Right hindlimb (tissue), 1 donor: ENCODE measurements at places on chromosomes 5 and 9.

- DNase-seq: no peak
Observed at GRCh38 chr5:55427157-55427556, 107.6 kb downstream of the PLPP1 start.

- DNase-seq: no peak
Observed at GRCh38 chr5:171166766-171167165, 142.3 kb upstream of the TLX3 start.

DNA sequence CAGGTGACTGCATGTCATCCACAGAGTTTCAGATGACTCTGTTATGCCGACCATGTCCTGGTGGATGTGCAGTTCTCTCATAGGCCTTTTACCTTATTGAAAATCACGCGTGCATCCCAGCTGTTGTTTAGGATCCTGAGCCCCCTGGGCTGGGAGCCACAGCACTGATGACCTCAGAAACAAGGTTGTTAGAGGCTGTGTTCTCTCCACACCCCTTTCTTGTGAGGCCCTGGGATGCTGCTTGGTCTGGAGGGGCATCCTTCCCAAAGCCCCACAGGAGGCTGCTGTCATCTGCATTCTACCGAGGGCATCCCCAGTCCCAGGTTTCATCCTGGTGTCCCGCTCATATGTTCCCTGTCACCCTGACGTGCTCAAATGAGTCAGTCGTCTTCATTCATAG is 76.5 kb upstream of the IRX4 start:
- no peak for DNase-seq

GRCh38 chr5:99037668-99038067 is 108.9 kb upstream of the CHD1 start:
- DNase-seq: no peak

DNA sequence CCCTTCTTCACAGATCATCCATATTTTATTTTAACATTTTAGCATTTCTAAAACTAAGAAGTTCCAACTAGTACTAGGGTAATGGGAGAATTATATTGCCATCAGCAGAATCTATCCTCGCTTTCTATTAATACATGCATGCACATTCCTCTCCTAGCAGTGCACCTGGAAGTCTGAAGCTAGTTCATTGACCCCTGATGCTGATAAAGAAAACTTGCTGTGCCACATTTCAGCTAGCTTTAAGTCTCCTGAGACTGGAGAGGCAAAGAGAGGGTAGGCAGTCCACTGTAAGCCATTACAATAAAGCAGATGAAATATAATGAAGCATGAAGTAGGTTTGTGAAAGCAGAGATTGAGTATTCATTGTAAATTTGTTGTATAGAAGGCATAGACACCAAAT is 15.8 kb downstream of the MINAR2 start:
- no peak for DNase-seq

DNA sequence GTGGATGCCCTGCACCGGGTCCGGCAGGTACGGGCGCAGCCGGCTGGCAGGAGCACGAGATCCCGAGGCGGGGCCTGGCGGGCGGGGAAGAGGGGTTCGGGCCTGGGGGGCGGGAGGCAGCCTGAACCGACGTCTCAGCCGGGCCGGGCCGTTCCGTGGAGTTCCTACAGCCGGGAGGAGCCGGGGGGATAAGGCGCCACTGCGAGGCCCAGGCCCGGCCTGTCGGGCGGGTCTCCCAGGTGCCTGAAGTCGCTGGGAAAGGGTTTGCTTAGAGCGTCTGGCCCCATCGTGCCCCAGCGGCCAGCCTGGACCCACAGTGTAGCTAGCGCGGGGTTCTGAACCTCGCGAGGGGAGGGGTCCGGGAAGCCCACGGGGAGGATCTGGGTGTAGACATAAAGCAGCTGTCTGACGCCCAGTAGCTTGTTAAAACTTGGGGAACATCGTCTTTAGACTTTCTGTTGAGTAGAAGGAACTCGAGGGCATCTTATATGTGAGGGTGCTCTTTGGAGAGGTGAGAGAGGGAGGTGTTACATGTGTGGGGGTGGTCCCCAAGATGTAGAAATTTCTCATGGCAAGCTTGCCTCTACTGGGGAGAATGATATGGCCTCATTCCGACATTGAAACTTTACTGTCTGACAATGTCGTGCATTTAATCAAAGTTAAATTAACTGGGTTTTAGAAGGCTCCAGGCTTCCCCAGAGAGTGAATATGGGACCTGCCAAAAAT is 524 bp downstream of the FUBP3 start:
- no peak for DNase-seq

DNA sequence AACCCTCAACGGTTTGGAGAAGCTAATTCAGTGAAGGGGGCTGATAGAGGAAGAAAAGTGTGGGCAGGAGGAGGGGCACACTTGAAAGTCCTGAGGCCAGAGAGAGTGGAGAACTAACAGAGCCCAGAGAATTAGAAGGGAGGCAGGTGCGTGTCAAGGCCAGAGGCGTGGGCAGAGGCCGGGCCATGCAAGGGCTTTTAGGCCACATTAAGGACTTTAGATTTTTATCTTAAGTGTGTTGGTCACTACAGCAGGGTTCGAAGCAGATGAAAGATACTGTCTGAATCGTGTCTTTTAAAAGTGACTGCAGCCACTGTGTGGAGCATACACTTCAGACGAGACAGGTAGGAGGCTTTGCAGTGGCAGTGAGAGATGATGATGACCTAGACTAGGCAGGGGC is 6.7 kb downstream of the ADRA1B start:
- DNase-seq: no peak

DNA sequence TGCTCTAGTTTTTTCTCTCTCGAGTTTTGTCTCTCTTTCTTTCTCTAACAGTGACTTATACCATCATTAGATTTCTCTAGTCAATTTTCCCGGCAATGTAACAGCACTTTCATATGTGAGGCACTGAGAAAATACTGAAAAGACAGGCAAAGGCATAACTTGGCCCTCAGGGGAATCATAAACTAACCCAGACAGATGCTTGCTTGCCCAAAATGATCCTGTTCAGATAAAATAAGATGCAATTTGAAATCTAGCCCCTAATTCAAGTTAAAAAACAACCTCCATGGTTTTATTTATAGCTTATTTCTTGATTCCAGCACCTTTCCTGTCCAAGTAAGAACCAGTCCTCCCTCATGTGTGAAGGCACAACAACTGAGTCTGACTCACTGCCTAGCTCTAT is 294.6 kb downstream of the GAS1 start:
- DNase-seq: no peak

- peak; percentile 90 for DNase-seq
Observed at GRCh38 chr5:78594610-78595457, 53.7 kb downstream of the LHFPL2 start.

GRCh38 chr9:86259557-86259956 is at the start of gene C9orf153:
Gene C9orf153, minus strand, starts transcription at chr9:86259657. Its CDS starts 30,054 bp downstream, at chr9:86229603.
- no peak for DNase-seq

DNA sequence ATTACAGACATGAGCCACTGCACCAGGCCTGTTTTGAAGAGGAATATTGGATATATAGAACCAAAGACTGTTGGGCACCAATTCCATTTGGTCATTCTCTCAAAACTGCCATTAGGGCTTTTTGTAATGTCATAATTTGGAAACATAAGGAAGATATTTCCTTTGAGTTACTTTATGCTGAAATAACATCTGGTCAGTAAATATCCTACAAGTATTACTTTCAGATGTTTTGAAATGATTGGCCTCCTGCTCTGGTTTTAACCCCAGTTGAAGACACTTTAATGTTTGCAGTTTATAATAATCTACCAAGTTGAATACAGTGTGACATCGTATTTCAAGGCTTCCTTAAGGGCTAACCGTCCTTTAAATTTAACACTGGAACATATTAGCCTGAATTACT is 33.6 kb downstream of the LRRTM2 start:
- no peak for DNase-seq

DNA sequence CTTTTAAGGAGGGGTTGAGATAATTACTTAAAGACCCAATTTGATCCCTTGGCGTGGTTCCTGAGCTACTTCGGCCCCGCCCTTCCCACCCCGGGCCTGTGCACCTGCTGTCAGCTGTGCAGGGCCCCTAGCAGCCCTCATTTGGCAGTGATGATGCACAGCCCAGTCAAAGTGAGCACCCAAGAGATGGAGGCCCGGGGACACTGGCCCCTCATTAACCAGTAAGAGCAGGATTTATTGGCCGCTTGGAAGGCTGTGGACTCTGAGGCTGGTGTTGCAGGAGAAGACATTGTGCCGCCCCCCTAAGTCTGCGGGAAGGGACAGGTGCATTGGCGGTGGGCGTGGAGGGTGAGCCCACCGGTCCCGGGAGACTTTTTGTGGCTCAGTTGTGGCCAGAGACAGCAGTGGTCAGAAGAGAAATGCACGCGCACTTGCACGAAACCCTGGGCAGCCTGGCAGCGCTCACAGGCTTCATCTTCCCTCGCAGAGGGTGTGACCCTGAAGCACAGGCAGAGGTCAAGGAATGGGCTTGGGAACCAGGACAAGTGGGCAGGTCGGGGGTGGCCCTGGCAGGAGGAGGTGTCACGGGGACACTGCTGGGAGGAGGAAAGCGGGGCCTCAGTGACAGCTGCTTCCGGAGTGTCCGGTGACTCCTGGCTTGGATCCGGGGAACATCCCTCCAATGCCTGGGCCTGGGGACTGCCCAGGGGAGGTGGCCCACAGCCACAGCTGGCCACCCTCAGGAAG is 74.0 kb upstream of the RXRA start:
- no peak for DNase-seq

- no peak for DNase-seq
Observed at GRCh38 chr9:109109967-109110328, 9.8 kb downstream of the TMEM245 start.

DNA sequence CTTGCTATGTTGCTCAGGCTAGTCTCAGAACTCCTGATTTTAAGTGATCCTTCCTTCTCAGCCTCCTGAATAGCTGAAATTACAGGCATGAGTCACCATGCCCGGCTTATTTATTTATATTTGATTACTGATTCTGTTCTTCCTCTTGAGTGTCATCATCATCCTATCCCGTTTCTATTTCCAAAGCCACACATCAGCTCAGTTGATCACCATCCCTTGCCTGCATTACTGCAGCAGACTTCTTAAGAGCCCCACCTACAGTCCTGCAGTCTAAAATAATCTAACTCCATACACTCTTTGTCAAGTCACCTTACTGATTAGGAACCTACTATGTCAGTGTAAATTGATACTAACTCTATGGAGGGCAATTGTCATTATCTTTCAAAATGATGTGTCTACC is 138.9 kb upstream of the RAI14 start:
- DNase-seq: no peak

- no peak for DNase-seq
Observed at GRCh38 chr5:41194339-41194738, 19.0 kb downstream of the C6 start.

DNA sequence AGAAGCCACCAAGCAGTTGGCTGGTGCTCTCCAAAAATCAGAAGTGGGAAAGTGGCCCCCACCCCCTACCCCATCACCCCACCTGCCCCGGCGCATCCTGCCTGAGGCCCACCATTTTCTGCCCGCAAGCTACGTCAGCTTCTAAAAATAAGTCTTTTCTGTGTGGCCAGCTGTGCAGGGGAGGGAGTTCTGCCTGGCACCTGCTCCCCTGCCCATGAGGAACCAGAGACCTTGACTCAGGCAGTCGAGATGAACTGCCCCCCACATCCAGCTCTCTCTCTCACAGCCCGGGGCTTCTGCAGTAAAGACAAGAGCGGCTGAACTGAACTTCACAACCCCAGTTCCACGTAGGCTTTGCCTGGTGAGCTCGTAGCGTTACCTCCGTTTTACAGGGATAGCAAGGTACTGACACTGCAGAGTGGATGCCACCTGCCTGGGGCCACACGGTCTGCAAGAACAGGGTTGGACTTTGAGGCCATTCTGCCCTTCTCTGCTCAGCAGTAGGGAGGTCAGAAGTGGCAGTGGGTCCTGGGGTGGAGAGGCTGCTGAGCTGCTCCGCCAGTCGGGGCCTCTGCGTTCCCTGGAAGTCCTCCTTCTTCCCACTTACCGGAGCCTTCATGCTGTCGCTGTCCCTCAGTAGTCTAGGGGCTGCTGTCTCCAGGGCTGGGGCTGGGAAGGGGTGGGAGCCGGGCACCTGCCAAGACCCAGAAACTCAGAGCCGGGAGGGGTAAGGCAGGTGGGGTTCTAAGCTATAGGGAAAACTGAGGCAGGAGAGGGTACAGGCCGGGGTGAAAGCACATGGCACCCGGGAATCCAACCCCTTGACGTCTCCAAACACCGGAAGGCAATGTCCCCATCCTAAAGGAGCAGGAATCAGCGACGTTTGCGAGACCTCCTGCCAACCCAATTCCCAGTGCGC is 781 bp downstream of the ST6GALNAC4 start:
- no peak for DNase-seq

- DNase-seq: no peak
Observed at GRCh38 chr9:125561509-125562148, 145.4 kb downstream of the MAPKAP1 start.

DNA sequence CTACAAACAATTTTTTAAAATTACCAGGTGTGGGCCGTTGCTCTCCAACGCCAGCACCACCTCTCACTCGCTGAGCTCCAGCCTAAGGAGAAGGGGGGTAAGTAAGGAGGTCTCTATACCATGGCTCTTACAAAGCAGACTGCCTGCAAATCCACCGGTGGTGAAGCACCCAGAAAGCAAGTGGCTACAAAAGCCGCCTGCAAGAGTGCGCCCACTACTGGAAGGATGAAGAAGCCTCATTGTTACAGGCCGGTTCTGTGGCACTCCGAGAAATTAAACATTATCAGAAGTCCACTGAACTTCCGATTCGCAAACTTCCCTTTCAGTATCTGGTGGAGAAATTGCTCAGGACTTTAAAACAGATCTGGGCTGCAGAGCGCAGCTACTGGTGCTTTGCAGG is 46.0 kb downstream of the CDO1 start:
- no peak for DNase-seq

DNA sequence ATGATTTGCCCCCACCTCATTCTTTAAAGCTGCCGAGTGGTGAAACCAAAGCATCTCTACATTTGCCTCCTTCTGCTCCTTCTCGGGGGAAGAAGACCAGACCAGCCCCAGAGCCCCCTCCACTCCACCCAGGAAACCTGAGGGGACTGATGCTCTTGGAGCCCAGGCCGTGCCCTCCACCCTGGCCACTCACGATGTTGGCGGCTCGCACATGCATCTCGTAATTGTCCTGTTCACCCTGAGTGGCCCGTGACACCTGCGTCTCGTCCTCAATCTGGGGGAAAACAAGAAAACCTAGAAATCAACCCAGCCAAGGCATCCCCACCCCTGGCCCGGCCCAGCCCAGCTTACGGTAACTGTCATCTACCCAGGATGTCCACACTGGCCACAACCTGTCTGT is 3.0 kb downstream of the MED22 start:
- no peak for DNase-seq

DNA sequence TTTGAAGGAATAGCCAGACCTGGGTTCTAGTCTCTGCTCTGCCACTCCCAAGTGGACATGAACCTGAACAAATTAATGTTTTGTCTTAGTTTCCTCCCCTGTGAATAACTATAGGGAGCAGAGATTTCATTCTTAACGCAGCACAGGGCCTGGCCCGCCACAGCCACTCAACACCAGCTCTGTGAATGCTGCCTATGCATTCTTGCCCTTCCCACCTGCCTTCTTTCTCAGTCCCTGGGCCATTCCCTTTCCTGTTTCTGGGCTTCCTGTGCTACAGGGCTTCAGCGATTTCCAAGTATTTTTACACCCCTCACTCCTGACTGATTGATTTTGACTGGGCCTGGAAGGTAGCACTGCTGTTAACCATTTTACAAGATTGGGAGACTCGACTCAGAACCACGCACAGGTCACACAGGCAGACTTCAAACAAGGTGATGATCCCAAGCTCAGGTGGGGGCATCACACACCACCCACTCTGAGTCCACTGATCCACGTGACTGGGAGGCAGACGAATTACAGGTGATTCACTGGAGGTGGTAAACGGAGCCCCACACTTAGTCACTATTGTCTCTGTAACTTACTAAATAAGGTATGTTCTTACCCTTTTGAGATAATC is 21.4 kb downstream of the PTPN3 start:
- no peak for DNase-seq
